Activated naive CD8-positive, alpha-beta T cell treated with anti-CD3 and anti-CD28 coated beads for 36 hours (primary cell): ENCODE measurements at places on chromosomes 4 and X. TPM values are rescaled to one million over a fixed set of nuclear protein-coding genes. Genes with fewer than 3 reads are reported as not detected.

DNA sequence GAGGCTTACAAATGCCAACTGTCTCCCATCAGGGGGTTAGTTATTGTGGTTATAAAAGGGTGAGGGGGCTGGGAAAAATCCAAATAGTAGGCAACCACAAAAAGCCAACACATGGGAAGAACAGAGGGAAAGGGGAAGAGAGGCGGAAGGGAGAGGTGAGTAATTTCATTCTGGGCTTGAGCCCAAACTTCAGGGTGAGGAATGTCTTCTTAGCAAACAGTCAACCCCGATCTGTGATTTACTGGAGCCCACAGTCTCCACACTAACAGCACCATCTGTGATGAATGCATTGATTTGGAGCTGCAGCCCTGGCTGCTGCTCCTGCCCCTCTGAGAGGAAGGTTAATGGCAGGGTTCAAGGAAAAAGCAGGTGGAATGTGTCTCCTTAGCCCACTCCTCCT is 162.2 kb upstream of the GPR101 start:
- no peak for DNase-seq

GRCh38 chr4:105568584-105568983 is 16.2 kb downstream of the ARHGEF38 start:
- DNase-seq: no peak

GRCh38 chrX:91434351-91435168 is at the start of gene PABPC5:
TSS of gene PABPC5 (plus strand) at chrX:91434839. CDS start at chrX:91435578, 739 bp downstream.
- DNase-seq: no peak

ARSJ gene
- not detected for total RNA-seq

ARHGEF6 gene
- total RNA-seq: 34.5 TPM

CXCL8 gene
- 0.31 TPM for total RNA-seq
